ENCODE measurements at places on chromosomes 4 and X. TPM values are rescaled to one million over a fixed set of nuclear protein-coding genes. Genes with fewer than 3 reads are reported as not detected.

MAGEA4 gene
- total RNA-seq, result not detected

RAI2 gene
- 8.5 TPM for total RNA-seq

GPR78 gene
- total RNA-seq, result not detected

C1GALT1C1 gene
- 13.5 TPM for total RNA-seq

PPP1R2C gene
- total RNA-seq, result not detected

MAOA gene
- 184 TPM for total RNA-seq

HEPH gene
- not detected for total RNA-seq

DNA sequence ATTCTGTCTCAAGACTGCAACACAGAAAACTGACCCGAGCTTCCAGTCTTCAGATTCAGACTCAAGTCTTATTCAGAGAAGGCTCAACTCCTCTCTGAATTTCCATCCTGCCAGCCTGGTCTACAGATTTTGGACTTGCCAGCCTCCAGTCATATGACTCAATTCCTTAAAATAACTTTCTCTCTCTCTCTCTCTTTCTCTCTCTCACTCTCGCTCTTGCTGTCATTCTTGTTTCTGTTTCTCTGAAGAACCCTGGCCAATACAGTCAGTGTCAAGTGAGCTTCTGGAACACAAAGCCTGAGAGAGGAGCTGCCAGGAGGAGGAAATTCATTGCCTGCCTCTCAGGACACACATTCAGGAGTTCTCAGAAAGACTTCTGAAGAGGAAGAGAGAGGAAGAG, 154.9 kb downstream of the PARM1 start:
- H3K4me3 ChIP-seq, result no peak overlapping the region
- H3K4me1 ChIP-seq, result no peaks in the 10 kb centered on the region
- no peak overlapping the region for H3K27ac ChIP-seq
- no peaks in the 10 kb centered on the region for H3K27me3 ChIP-seq
- no peak for DNase-seq
- no peaks in the 10 kb centered on the region for H3K36me3 ChIP-seq

DNA sequence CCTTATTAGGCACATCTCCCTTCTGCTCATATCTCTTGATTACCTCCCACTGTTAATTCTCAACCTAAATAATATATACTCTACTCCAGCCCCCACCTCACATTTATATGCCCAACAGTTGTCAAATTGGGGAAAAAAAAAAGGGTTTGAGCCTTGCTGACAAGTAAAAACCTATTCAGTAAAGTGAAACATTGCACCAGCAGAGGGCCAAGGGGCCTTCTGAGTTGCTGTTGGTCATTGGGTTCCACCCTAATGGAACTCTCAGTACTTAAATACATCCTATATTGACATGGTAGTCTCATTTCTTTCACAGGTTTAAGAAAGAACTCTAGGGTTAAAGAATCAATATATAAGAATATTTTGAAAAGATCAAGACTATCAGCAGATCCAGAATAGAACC, 362.2 kb downstream of the SMARCA1 start:
- H3K4me3 ChIP-seq, result no peak overlapping the region
- H3K36me3 ChIP-seq, result no peaks in the 10 kb centered on the region
- no peaks in the 10 kb centered on the region for H3K4me1 ChIP-seq
- no peak for DNase-seq

DNA sequence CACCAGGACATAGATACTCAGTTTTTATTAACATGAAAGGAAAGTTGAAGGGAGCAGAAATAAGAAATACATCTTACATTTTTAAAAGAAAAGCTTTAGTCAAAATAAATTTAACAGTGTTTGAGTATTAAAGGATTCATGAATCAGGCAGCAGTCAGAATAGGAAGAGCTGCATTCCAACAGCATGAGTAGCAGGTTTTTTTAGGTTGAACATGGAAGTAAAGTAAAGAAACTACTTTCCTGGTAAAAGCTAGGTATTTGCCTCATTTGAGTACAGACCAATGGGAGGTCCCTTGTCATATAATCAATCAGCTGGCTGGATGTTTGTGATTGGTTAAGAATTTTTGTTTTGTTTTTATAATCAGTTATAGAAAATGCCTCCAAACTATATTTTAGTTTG, 645.9 kb upstream of the INTU start:
- no peaks in the 10 kb centered on the region for H3K27me3 ChIP-seq
- no peak overlapping the region for H3K27ac ChIP-seq
- no peaks in the 10 kb centered on the region for H3K36me3 ChIP-seq

- DNase-seq, result no peak
- no peaks in the 10 kb centered on the region for H3K36me3 ChIP-seq
- no peaks in the 10 kb centered on the region for H3K4me1 ChIP-seq
- no peaks in the 10 kb centered on the region for H3K27me3 ChIP-seq
- no peak overlapping the region for H3K27ac ChIP-seq
Measured at GRCh38 chrX:27336466-27337091, 126.6 kb downstream of the PPP4R3C start.

DNA sequence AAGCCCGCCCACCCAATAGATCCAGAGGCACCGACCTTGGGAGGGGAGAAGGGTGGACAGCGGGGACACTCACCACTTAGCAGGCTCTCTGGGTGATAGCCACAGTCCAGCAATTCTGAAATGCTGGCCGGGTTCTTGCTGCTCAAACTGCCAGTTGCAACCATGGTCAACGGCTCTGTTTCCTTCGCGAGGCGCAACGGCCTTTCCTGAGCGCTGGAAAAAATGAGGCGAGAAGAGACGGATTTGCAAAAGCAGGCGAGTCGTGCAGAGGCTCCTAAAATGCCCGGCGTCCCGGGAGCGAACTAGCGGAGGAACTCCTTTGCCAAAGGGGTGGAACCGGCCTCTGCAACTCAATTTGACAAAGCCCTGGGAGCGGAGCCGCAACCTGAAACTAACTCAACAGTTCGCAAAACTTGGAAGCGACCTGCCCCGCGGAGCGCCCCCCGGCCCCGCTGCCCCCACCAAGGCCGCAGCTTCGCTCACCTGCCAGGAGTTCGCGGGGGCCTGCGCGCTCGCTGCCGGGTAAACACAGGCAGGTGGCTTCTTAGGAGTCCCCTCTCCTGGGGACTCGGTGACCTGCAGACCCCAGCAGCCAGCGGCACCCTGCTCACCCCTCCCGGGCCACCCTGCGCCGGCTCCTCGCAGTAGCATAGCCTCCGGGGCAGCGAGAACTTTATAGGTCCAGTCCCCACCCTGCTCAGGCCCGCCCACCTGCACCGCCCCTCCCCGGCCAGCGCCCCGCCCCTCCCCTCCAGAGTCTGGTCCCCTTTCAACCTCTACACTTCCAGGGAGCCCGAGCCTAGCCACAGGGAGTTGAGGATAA, at the start of gene DDIT4L:
DDIT4L (minus strand) TSS at position 649 of the 823 bp plus-strand sequence; CDS start at position 164, 485 bp downstream.
- DNase-seq, result peak; percentile 83
- peak within 1 kb of the TSS; percentile 78 for H3K4me3 ChIP-seq
- peak within 1 kb of the TSS; percentile 96 for H3K27ac ChIP-seq
- peaks cover 16% of the 10 kb centered on the region for H3K36me3 ChIP-seq
- H3K27me3 ChIP-seq, result no peaks in the 10 kb centered on the region

- H3K27ac ChIP-seq, result no peak overlapping the region
- H3K4me1 ChIP-seq, result no peaks in the 10 kb centered on the region
- no peaks in the 10 kb centered on the region for H3K27me3 ChIP-seq
- no peak overlapping the region for H3K4me3 ChIP-seq
- H3K36me3 ChIP-seq, result no peaks in the 10 kb centered on the region
Measured at GRCh38 chr4:158255727-158256324, 45.5 kb downstream of the TMEM144 start.

DNA sequence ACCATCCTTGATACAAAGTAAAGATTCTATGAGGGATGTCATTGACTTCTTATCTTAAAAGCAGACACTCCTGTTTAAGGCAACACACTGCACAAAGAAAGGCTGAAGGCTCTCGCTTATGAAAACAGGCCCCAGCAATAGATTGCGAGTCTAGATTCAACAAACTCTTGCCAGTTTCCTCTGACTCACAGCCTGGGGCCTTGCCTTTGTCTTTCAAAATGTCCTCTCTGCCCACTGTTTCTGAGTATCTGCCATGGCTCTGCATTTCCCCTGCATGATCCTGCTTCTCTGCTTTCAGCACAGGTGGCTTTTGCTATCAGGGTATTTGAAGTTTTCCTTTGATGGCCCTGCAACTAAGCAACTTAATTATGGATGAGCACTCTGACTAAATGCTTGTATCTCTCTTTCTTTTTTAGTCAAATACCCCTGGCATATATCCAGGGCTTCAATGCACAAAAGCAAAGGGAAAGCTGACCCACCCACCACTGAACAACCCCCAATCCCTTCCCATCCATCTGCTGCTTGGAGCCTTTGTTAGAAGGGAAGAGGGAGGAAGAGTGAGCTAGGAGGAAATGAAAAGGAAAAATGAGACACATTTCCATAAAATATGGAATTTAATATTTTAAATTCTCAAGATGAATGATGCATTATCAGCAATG, 32.2 kb downstream of the NDP start:
- H3K36me3 ChIP-seq, result no peaks in the 10 kb centered on the region
- DNase-seq, result peak; percentile 13
- H3K4me1 ChIP-seq, result no peaks in the 10 kb centered on the region
- no peaks in the 10 kb centered on the region for H3K27me3 ChIP-seq

GRCh38 chr4:145939856-145940255, 1.2 kb upstream of the ZNF827 start:
- no peak for DNase-seq
- H3K36me3 ChIP-seq, result no peaks in the 10 kb centered on the region
- no peak overlapping the region for H3K4me3 ChIP-seq
- H3K27ac ChIP-seq, result peak overlapping the region; percentile 94
- H3K4me1 ChIP-seq, result peaks cover 16% of the 10 kb centered on the region

- no peak for DNase-seq
- H3K27ac ChIP-seq, result no peak overlapping the region
- H3K4me1 ChIP-seq, result no peaks in the 10 kb centered on the region
- H3K4me3 ChIP-seq, result no peak overlapping the region
Measured at GRCh38 chr4:155339588-155339987, 37.2 kb downstream of the MAP9 start.

- H3K27me3 ChIP-seq, result no peaks in the 10 kb centered on the region
- H3K36me3 ChIP-seq, result no peaks in the 10 kb centered on the region
- H3K27ac ChIP-seq, result no peak overlapping the region
- DNase-seq, result no peak
Measured at GRCh38 chr4:59960143-59960542, 1240.0 kb upstream of the ADGRL3 start.

- H3K27me3 ChIP-seq, result no peaks in the 10 kb centered on the region
- H3K4me3 ChIP-seq, result no peak overlapping the region
- no peaks in the 10 kb centered on the region for H3K36me3 ChIP-seq
- no peaks in the 10 kb centered on the region for H3K4me1 ChIP-seq
- H3K27ac ChIP-seq, result no peak overlapping the region
Measured at GRCh38 chr4:149026696-149027095, 584.5 kb upstream of the NR3C2 start.

DNA sequence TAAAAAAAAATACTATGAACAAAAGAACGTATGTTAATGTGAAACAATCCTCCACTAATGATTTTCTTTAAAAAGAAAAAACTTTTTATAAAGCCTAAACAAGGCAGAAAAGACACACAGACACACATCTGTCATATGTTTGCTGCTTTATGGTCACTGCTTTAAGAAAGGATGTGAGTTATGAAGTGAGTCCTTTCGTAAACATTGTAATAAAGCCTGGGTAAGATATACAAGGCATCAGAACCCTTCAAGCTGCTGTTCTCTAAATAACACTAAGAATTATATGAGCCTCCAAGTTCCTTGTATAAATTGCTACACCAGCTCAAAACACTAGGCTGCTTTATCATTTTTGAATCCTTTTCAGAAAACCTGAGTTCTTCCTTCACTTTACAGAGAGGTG, 81.6 kb downstream of the FBXO8 start:
- H3K4me3 ChIP-seq, result no peak overlapping the region
- H3K36me3 ChIP-seq, result no peaks in the 10 kb centered on the region
- H3K27ac ChIP-seq, result no peak overlapping the region
- no peaks in the 10 kb centered on the region for H3K27me3 ChIP-seq
- no peaks in the 10 kb centered on the region for H3K4me1 ChIP-seq

DNA sequence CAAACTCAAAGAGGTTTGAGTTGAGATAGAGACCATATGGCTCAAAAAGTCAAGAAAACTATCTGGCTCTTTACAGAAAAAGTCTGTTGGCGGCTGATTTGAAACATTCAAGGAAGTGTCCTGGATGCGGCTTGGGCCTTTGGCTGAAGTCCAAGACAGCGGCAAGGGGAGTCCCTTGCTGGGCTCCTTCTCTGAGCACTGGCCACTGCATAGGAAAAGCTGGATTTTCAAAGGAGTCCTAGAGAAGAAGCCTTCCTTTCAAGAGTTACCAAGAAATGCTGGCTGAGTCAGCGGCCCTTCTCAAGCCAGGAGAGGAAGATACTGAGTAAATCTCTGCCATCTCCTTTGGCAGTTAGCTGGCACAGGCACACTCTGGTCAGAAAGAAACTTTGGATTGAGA, 12.1 kb downstream of the APLN start:
- H3K27me3 ChIP-seq, result no peaks in the 10 kb centered on the region
- no peak overlapping the region for H3K4me3 ChIP-seq
- H3K27ac ChIP-seq, result no peak overlapping the region
- no peaks in the 10 kb centered on the region for H3K36me3 ChIP-seq
- DNase-seq, result no peak

- no peak for DNase-seq
- no peaks in the 10 kb centered on the region for H3K36me3 ChIP-seq
- no peak overlapping the region for H3K27ac ChIP-seq
- no peaks in the 10 kb centered on the region for H3K27me3 ChIP-seq
- H3K4me1 ChIP-seq, result no peaks in the 10 kb centered on the region
- H3K4me3 ChIP-seq, result no peak overlapping the region
Measured at GRCh38 chr4:140556372-140557085, 12.2 kb downstream of the UCP1 start.

DNA sequence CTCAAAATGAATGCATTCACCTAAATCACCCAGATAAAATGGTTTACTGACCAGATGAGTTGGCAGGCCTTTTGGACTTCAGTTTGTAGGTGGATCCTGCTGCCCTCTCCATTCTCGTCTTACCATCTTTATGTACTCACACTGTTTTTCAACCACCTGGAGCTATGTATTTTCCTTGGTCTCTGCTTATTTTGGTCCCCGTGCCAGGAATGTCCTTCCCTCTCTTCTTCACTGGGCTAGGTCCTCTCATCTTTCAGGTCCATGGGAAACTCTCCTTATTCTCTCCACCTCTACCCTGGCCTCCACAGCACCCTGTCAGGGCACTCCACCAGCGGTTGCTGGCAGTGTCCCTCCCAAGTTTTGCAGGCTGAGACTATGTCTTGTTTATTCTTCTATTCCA, 2.6 kb downstream of the GPRIN3 start:
- H3K27me3 ChIP-seq, result peaks cover 22% of the 10 kb centered on the region
- no peaks in the 10 kb centered on the region for H3K36me3 ChIP-seq
- DNase-seq, result no peak
- H3K4me1 ChIP-seq, result no peaks in the 10 kb centered on the region

DNA sequence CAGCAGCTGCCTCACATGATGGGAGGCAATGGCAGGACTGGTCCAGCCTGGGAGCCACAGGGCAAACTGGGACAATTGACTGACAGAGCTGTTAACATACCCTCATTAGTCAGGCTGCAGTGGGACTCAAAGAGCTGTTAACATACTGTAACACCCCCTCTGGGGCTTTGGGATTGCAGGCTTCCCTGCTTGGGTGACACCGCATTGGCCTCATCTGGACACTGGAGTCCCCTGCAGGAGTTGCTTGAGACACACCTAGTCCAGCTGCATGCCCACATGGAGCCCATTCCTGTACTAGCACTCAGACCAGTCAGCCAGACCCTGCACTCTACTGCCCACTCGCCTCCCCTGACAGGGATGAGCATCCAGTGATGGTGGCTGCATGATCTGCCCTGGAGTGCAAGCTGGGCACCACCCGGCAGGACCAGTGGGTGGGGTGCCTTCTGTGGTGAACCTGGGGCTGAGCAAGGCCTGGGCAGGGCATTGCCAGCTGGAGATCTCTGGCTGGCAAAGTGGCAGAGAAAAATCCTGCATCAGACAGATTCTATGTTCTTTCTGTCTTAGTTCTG, 138.8 kb downstream of the DTHD1 start:
- H3K36me3 ChIP-seq, result no peaks in the 10 kb centered on the region
- no peak overlapping the region for H3K27ac ChIP-seq
- H3K4me3 ChIP-seq, result no peak overlapping the region
- no peaks in the 10 kb centered on the region for H3K27me3 ChIP-seq
- no peaks in the 10 kb centered on the region for H3K4me1 ChIP-seq
